ENCODE measurements at places on chromosomes 6 and 20.

DNA sequence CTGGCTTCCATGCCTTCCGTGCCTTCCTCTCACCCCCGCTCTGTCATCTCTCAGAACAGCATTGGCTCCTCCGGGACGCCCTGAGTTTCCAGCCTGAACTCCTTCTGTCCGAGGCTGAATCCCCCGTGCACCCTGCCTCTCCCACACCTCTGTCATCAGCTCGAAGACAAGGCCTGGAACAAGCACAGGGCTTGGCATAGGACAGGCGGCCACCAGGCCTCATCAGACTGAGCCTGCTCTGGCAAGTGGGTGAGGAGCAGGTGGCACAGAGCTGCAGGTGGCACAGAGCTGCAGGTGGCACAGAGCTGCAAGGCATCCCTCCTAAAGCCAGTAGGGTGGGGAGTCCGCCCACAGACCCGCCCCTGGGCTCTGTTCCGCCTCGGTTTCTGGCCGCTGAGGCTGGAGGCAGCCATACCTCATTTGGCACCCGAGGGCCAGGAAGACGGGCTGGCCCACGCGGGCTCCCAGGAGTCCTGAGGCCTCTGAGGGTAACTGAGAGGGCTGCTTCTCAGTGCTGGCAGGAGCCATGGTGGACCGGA lies 60.2 kb downstream of the EZR start:
- DNase-seq, result no peak

DNA sequence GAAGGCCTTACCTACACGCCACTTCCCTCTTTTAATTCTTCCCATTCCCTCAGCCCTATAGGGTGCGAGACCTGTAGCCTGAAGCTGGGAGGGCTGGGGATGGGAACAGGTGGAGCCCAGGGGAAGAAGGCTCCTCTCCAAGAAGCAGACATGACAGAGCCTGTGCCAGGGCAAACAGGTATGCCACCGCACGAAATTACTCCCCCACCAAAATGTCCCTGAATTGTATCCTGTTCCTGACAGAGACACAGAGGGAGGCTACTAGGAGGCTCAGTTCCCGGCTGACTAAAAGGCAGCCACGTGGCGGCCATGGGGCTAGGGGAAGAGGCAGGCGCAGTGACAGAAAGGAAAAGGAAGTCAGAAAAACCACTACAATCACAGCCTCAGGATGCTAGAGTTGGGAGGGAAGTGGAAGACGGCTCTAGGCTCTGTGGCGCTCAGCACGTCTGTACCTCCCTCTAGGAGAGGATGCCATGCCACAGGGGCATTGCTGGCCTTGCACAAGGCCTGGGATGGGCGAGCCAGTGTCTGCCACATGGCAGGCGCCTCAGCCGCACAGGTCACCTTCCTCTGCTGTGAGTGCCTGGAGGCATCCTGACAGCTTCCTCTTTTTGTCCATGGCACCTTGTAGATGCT lies 27.7 kb downstream of the TFEB start:
- no peak for DNase-seq

- DNase-seq, result no peak
Measured at GRCh38 chr6:97052152-97052787, 127.7 kb downstream of the KLHL32 start.

- no peak for DNase-seq
Measured at GRCh38 chr6:169975286-169975685, 223.9 kb downstream of the ERMARD start.
